ENCODE measurements at places on chromosomes 6 and 20.

DNA sequence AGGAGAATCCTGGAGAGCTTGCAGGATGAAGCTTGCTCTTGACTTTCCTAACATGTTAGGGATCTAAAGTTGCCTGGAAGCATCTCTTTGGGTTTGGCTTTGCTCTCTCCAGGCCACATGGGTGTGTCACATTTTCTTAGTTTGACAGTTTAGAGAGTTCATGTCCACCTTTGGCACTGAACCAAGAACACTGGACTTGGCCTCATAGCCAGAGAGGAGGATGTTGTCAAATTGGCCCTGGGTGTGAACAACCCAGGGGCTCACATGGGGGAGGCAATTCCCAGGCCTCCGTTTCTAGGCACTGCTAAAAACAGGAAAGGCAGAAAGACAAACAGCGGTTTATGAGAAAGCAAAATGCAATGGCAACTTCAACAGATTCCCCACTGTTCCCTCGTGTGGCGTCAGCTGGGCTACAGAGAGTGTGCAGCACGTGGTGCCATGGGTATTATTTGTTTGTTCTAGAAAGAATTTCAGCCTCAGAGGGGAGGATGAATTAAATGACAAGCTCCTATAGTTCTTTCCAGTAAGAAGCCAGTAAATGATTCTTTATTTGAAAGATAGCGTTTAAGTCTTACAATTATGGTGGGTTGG lies 93.9 kb downstream of the CLIC5 start:
- no peak for DNase-seq

GRCh38 chr20:23435626-23436539 lies 3.6 kb upstream of the CSTL1 start:
- DNase-seq: no peak

GRCh38 chr6:170292407-170293158 lies 1.7 kb upstream of the DLL1 start:
- DNase-seq: no peak

GRCh38 chr6:139134064-139134395 lies 850 bp upstream of the HECA start:
- no peak for DNase-seq

GRCh38 chr6:156807028-156807427 lies 29.9 kb downstream of the ARID1B start:
- DNase-seq: no peak

DNA sequence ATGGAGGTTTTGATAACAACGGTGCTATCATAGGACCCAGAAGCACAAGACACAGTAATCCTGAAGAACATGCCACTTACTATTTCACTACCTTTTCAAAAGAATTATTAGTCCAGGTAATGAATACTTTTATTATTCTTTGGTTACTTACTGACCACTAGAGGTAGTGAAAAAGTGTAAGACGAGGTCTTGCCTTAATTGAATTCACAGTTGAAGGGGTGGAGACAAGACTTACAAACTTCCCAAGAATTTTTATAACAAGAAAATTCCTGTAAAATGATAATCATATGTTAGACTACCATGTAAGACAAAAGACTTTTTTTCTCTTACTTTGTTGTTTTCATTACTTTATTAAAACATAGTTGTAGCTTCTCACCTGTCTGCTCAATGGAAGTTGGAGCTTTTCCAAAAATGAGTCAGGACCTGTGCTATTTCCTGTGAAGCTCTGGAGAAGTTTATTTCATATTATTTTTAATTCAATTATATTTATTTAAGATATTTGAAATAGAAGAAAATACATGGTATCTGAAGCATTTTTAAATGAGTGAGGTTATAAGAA lies 52.4 kb downstream of the DOP1A start:
- no peak for DNase-seq

- DNase-seq: no peak
These were observed 121.0 kb upstream of the RNF24 start for GRCh38 chr20:4136078-4136966.

DNA sequence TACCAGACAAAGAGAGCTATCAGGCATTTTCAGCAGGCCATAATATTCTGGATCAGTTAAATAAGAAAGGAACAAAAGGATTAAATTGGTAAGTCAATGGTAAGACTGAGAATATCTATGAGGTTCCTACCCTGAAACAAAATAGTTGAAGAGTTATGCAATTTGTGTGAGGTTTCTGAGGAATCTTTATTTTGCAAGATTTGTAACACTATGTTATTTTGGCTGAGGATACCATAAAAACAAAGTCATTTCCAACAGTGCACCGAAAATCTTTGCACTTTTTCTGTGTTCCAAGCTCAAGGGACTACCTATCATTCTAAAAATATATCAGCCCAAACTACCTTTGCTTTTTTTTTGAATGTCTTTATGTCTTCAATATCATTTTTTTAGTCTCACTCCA lies 383.3 kb upstream of the CITED2 start:
- no peak for DNase-seq

DNA sequence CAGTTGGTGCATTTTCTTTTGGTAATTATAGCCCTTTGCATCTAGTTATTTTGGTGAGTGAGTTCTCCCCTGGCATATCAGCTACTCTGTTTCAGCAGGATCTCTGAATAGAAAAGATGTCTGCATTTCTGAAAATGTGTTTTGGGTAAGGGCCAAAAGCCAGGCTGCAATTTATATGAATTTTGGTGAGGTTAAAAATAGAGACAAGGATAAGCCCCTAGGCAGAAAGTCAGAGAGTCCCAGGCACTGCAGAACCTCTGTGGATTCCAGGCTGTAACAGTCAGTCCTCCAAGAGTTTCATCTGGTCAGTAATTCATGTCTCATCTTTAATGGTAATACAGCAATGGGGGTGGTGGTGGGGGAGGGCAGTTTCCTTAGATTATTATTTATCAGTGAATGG lies 53.0 kb downstream of the HDGFL1 start:
- DNase-seq: no peak

- no peak for DNase-seq
These were observed 108.0 kb upstream of the FOXO3 start for GRCh38 chr6:108452711-108453195.

DNA sequence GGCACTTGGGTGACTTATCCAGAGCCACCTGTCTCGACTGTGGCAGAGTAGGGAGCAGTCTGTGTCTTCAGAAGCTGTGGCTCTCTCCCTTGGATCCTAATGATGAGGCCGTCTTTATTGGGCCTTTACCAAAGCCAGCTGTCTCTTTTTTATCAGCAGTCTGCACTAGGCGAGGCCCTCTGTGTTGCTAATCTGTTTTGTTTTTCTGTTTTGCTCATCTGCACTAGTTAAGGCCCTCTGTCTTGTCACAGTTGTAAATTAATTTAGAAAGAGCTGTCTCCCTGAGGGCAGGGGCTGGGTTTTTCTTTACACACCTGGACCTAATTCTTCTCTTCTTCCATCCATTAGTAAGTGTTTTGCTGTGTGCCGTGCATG lies 45.0 kb downstream of the CDS2 start:
- no peak for DNase-seq

DNA sequence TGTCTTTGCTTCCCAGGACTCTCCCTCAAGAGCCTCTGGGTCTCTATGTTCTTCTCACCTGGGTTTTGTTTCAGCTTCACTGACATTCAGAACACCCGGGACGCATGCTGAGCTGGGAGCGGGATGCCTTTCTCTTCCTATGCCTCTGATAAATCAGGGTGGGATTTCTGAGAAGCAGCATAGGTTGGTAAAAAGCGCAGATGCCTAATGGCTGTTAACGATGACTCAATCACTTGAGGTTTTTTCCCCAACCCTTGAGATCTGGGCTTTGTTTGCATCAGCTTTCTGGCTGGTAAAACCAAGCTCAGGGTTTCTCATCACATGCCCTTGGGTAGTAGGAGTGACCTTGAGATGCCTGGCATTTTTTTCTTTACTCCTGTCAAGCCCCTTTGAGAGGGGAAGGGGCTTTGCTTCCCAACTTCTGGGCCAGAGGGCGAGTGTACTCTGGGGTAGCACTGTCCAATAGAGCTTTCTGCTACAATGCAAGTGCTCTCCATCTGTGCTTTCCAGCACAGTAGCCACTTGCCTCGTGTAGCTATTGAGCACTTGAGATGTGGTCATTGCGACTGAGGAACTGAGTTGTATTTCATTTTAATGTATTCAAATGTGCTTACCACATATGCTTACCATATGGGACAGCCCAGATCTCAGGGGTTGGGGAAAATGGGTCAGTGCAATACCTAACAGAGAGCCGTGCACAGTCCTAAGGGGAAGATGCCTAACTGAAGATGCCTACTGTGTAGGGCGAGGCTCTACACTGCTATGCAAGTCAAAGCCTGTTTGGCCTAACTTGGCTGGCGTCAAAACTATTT lies 69.1 kb downstream of the PPP1R14C start:
- DNase-seq: no peak

- no peak for DNase-seq
These were observed 213.7 kb downstream of the ATXN1 start for GRCh38 chr6:16547587-16547986.

DNA sequence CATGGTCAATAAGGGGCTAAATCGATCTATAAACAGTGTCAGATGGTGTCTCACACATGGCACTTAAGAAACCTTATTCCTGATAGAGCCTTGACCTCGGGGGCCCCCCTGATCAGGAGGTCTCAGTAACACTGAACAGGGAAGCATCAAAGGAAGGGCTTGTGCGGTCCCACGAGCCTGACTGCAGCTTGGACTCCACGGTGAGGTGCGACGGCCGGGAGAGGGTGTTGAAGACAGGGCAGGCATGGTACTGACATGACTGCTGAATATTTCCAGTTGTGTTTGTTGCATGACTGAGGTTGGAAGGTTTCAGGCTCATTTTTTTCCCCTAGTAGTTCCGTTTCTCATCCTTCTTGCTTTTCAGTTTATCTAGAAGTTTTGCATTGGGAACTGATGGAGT lies 107.1 kb upstream of the JAG1 start:
- no peak for DNase-seq

GRCh38 chr6:159880412-159880975 lies 10.3 kb upstream of the MAS1 start:
- DNase-seq: no peak

GRCh38 chr6:136893187-136893586 lies 28.9 kb upstream of the SLC35D3 start:
- DNase-seq: no peak

DNA sequence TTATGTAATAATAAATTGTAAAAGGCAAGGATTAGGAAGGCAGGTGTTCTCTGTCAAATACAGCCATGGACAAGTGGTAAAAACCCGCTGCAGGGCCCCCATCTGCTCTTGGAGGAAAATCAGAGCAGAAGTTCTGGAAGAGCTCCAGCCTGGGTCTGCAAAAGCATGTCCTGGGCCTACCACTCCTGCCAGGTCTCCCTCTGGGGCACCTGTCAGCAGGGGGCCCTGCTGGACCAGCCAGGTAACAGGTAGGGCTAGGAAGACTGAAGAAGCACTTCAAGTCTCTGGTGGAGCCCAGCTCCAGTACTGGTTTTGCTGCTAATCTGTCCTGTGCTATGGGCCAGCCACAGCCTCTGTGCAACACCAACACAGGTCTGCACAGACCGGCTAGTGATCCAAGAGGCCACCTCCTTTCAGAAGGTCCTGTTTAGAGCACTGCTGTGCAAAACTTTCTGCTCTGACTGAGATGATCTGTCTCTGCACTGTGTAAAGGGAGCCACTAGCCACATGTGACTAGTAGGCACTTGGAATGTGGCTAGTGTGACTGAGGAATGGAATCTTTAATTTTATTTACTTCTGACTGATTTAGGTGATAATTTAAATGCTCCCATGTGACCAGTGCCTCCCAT lies 30.2 kb downstream of the RRBP1 start:
- DNase-seq: no peak

DNA sequence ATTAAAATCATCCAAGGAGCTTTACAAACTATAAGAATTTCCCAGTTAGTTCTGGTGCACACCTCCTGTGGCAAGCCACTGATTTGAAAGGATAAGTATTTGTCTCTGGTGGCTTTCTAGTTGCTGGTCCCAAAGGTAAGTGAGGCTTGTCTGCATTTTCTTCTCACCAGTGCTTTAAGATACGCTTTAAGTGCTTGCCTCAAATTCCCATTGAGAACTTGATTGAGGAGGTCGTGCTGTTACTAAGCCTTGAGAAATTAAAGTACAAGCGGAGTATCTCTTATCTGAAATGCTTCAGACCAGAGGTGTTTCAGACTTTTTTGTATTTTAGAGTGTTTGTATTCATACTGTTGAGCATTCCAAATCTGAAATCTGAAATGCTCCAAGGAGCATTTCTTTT lies 29.9 kb upstream of the MYO6 start:
- no peak for DNase-seq

DNA sequence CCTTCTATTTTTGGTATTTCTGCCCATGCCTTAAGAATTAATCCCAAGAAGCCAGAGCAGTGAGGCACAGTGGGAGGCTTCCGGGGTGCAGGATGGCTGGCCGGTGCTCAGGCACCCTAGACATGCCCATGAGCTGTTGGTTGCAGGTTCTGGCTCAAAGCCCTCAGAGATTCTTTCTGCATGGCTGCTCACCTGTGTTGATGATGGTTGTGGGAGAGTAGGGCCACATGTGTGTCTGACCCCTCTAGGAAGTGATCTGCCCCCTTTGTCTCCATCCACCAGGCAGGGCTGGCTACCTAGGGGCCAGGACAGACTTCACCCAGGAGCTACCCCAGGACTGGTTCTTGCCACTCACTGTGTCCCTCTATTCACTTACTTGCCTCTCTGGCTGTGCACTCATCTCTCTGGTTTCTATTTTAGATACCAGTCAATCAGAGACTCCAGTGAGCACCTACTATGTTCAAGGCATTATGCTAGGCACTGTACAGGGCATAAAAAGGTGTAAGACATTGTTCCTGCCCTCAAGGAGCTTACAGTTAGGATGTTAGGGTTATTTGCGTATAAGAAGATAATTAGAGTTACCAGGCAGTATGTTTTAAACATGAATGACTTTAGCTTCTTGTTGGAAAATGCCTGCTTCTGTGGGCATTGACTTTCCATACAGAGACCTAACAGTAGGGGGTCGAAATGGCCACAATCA lies 16.8 kb downstream of the CD83 start:
- DNase-seq: no peak

Data from activated CD4-positive, alpha-beta T cell treated with anti-CD3 and anti-CD28 coated beads for 1 hour (primary cell).